AG10803 (cell line): ENCODE measurements at places on chromosomes 2 and 18.

DNA sequence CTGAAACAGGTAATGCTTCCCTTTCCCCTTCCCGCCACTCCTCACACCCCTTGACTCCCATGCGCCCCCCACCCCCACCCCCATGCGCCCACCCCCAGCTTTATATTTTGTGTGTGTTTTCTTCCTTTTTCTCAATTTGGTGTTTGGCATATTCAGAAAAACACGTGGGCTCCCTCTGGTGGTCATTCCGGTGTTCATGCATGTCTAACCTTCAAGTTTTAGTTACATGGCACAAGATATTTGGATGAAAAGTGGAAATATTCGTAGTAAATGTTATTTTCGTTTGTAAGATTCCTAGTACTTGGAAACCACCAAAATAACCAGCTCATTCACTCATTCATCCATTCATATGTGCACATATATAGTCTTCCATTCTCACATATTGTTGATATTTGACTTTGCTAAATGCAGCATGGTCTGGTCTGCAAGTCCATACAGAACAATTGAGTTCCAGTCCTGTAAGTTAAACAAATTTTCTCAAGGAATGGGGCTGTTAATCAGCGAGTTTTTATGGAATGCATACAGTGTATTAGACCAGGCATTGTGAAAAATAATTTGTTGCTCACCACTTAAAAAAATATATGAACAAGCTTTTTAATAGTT, 143.6 kb upstream of the MAP3K20 start:
- DNase-seq: peak; percentile 58

DNA sequence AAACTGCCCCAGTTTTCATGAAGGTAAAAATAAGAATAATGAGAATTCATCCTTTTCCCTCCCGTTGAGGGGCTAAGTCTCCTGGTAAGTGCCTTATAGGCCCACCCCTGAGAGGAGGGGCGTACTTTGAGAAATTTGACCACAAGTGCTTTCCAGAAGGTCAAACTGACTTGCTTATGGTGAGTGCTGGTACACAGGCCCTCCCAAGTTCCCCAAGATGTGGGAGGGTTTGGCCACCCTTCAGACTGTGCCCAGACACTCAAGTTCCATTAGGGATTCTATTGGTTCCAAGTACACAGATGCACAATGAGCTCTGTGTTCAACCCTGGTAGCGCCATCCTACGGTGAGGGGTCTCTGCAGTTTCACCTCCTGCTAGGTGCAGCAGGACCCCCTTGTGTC, 205.1 kb downstream of the CTIF start:
- no peak for DNase-seq

DNA sequence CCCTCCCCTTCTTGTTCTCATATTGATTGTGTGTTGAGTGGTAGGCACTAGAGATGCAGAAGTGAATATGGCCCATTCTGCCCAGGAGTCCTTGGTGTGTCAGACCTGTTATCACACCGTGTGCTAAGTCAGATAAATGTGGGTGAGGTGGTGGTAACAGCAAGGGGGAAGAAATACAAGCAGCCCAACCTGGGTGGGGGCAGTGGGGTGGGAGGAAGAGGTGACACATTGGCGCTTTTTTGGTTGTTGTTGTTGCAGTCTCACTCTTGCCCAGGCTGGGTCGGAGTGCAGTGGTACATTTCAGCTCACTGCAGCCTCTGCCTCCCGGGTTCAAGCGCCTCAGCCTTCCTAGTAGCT, 12.8 kb downstream of the B3GNT2 start:
- DNase-seq: no peak

DNA sequence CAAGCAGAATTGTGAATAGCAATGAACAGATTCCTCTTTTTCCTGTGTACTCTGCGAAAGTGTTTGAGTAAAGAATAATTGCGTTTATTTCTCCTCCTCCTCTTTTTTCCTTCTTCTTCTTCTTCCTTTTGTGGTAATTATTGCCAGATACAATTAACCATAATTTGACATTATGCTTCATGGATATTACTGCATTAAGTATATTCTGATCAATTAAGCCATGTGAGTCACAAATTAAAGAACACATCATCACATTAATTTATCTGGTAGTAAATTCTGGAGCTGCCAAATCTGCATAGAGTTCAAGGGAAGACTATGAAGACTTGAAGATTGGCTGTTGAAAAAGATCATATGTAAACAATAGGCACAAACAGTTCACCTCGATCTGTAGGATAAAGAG, 72.9 kb upstream of the TFPI start:
- DNase-seq: no peak

- no peak for DNase-seq
Measured at GRCh38 chr2:95375532-95376150, 26.9 kb upstream of the FAHD2A start.

DNA sequence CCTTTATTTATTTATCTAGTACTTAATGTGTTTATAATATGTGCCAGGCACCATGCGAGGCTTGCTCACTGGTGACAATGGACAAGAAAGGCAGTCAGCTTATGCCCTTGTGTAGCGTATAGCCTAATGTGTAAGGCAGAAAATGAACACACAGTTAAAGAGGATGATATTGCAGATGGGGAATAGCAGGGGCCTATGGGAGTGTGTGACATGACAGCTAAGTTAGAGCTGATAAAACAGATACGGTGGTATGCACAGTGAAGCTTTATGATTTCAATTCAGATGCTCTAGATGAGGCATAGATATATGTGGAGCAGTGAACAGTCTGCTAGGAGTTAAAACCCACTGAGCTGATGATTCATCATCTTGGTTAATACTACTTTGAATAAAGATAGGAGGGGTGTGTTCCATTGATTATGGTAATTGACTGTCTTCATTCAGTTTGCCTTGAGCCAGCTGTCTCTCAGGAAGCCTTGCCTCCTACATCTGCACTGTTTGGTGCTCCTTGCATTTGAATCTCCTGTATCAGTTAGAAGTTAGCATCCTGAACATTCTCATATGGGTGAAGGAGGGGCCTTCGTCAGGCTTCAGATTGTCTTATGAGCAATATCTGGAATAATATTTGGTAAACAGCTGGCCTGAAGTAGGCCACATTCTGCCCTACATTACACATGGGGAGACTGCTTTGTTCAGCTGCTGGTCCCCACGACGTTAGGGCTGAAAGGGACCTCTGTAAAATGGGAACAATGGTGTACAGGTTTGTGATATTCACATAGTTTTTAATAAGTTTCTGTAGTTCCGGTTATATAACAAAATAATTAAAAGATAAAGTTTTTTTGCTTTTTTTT, 13.2 kb downstream of the MAP4K4 start:
- peak; percentile 16 for DNase-seq

DNA sequence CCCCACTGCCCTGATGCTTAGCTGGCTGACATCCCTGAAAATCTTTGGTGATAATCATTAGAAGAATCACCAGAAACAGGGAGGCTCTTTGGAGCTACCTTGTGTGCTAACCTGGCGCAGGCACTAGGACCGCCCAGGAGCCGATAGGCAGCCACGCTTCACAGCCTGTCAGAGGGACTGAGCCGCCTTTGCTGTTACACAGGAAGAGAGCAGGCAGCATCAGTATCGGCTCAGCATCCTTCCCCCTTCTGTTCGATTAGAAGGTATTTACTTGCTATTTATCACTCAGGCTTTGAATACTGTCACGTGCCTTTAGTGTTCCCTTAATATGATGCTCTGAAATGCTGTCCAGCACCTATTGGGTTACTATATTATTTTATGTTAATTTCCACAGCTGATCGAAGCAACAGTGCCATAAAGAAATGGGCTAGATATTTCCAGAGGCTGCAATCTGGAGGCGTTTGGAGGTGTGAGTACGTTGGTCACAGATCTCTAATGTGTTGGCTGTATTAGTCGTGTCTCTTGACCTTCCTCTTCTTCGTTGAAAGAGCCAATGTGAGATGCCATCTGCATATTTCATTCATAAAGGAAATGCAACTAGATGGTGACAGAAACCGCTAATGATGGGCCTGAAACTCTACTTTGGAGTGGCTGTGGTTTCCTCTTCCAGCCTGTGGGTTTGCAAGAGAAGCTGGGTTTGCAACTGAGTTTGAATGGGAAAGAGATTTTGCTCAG, 110.4 kb upstream of the RAB27B start:
- DNase-seq: peak; percentile 18

DNA sequence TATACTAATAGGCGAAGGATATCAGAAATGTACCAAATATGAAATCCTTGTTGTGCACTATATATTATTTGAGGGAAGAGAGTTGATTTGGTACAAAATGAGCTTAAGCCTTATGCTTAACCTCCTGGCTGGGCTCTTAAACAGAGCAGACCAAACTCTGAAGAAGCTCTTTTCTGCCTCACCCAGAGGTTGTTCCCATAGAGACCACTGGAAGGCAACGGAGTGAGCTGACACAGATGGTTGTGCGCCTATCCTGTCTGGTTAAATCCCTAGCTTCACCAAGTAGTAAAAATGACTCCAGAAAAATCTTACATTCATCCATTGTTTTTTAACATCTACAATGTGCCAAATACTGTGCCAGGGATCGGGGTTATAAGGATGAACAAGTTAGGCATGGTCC, 55.9 kb upstream of the NOL4 start:
- no peak for DNase-seq

- DNase-seq: peak; percentile 22
Measured at GRCh38 chr2:72425996-72426395, 278.3 kb upstream of the CYP26B1 start.

DNA sequence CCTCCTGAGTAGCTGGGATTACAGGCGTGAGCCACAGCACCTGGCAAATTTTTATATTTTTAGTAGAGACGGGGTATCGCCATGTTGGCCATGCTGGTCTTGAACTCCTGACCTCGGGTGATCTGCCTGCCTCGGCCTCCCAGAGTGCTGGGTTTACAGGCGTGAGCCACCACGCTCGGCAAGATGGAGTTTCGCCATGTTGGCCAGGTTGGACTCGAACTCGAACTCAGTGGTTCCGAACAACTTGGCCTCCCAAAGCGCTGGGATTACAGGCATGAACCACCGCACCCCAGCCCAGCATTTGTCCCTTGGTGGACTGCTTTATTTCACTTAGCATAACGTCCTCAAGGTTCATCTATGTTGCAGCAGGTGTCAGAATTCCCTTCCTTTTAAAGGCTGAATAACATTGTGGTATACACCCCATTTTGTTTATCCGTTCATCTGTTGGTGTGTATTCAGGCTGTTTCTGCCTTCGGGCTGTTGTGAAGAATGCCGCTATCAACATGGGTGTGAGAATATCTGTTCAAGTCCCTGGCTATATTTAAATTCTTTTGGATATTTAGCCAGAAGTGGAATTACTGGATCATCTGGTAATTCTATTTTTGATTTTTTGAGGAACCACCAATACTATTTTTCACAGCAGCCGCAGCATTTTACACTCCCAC, 1.2 kb upstream of the CENPA start:
- no peak for DNase-seq

DNA sequence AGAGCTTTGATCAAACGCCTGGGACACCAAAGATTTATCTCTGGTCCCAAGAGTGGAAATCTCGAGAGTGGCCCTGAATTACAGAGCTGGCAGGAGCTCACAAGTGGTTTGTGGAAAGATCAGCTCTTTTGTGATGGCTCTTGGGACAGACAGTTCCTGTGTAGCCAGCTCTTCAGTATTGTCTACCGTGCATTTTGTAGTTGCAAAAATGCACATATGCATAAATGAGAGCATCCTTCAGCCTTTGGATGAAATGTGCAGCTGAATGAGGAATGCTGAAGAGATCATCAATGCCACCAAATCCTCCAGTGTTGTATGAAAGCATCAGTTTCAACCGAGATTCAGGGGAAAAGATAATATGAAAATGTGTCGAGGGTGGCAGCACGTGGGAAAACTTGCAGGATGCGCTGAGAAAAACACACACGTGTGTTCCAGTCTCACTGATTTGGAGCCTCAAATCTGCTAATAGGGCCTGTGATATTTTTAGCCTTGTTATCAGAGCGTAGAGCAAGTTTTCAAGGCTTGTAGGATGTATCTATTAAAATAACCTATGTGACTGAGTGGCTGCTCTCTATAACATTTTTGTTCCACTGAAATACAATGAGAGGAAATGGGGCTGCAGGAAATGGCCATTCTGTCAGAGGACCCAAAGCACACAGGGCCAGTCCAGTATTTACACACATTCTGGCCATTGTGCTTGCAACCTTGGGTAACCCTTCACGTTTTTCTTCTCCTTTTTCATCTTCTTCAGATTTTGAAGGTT, 138.7 kb downstream of the PRKCE start:
- no peak for DNase-seq

- DNase-seq: no peak
Measured at GRCh38 chr2:215068399-215068798, 70.0 kb downstream of the ABCA12 start.

DNA sequence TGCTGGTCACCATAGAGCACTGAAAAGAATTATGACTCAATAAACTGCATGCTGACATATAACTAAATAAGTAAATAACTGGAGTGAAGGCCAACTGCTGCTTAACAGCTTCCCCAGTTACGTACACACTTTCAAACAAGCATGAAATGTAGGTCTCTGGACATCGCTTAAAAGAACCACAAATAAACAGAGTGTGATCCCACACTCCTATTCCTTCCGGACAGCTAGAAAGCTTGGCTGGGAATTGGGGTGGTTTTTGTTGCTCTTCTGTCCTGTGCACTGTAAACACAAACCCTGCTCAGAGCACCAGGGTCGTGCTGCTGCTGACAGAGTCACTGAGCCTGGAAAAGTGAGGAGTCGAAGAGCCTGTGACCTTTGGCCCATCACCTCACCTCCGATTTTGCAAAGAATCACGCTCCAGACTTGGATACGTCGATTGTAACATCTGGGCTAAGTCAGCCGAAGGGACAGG, 162.7 kb upstream of the NT5C1B start:
- peak; percentile 27 for DNase-seq

- peak; percentile 11 for DNase-seq
Measured at GRCh38 chr2:20917719-20918572, 95.0 kb upstream of the LDAH start.

GRCh38 chr2:97741686-97742085, 28.3 kb downstream of the ZAP70 start:
- DNase-seq: no peak

DNA sequence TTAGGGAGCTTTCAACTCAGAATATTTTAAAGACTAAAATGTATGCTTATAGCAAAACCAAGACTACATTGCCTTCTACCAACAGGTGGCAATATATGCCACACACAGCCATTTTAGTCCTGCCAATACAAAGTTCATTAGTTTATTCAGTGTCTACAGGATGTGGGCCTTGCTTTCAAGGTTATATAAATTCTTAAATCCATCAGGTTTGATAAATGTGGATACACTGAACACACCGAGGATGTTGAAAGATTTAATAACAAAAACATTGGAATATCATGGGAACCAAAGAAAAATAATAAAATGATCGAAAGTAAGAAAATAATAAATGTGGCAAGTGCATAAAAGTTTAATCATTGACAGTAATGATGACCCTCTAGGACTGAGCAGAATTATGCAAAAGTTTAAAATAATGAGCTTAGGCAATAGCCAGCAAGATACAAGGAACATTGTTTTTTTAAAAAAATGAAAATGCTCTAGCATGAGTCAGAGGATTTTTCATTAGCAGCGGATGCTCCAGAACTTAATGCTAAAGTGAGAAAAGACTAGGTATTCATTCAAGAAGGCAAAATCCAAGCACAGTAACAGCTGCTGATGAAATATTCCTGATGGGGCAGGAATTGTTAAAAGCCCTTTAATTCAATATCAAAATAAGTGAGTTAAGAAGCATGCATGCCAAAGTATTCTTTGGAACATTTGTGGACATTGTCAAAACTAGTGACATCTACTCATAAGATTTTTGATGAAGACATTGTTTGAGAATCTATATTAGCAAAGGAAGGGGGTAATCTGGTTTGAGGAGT, 14.2 kb downstream of the SCN9A start:
- peak; percentile 40 for DNase-seq
